ENCODE measurements at places on chromosomes 4 and X. TPM values are rescaled to one million over a fixed set of nuclear protein-coding genes. Genes with fewer than 3 reads are reported as not detected.

Gene SHOX
- not detected for total RNA-seq

GRCh38 chr4:159382856-159383561 is 280.1 kb downstream of the RAPGEF2 start:
- DNase-seq = no peak

GRCh38 chr4:184843984-184844554 is 18.3 kb upstream of the ACSL1 start:
- no peak for DNase-seq

DNA sequence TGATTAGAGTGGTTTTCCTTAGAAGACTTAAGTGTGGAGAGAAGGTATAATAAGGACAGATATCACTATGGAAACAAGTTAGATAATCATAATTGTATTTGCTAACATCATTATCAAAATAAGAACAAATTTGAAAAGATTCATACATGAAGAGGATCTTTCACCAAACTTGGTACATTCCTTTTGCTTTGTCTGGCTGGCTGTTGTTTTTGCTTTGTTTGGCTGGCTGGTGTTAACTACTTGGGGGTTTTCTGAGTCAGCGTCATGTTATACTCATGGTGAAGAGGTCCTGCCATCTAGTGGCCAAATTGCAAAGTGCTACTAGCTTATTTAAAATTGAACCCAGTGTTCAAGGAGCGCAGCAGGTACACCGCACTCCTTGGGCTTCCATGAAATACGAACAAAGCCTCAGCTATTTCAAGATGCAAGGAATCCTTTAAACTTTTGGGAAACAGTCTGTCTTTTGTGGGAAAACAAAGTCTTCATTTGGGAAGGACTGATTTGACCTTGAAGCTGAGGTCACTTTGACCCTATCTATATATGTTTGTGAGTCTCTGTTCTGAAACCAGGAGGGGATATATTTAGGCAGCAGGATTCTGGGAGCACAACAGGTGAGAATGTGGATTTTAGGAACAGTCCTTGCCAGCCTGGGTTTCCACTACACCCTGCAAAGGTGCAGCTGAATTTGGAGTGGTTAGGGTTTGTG is 129.7 kb downstream of the PLS3 start:
- DNase-seq = peak; percentile 41

DNA sequence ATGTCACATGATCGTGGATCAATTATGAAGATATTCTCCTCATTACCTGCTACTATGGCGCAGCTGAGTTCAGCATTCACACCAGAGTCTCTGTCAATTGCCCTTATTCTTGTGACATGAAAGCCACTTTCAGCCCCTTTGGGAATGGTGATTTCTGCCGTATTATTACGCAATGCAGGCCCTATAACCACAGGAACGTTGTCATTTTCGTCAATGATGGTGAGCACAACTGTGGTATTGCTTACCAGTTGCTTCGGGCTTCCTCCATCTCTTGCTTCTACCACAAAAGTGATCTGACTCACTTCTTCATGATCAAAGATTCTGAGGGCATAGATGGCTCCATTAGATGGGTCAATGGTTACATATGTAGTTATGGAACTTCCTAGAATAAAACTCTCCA is 2.1 kb downstream of the PCDH18 start:
- no peak for DNase-seq

DNA sequence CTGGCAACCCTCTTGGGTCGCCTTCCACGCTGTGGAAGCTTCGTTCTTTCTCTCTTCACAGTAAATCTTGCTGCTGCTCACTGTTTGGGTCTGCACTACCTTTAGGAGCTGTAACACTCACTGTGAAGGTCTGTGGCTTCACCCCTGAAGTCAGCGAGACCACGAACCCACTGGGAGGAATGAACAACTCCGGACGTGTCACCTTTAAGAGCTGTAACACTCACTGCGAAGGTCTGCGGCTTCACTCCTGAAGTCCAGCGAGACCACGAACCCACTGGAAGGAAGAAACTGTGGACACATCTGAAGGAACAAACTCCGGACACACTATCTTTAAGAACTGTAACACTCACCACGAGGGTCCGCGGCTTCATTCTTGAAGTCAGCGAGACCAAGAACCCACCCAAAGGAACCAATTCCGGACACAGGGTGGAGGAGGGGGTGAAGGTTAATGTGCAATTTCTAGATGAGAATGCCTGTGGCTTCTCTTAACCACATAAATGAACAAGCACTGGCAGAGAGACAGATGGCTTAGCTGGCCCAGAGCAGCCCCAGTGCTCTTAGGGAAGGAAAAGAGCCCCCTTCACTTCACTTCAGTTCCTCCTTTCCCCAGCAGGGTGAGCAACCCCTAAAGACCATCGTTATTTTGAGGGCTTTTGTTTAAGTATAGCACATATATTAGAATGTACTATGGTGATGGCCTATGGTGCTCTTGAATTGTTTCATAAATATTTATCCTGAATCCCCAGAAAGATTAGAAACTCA is 73.0 kb downstream of the LUZP4 start:
- no peak for DNase-seq

All from uterus (tissue), 4 donors.